ENCODE measurements at places on chromosomes 16 and 17.

GRCh38 chr17:3911271-3912053 lies 4.8 kb downstream of the P2RX1 start:
- DNase-seq: no peak
- H3K27ac ChIP-seq: no peak overlapping the region
- H3K27me3 ChIP-seq: no peaks in the 10 kb centered on the region
- no peaks in the 10 kb centered on the region for H3K4me1 ChIP-seq

DNA sequence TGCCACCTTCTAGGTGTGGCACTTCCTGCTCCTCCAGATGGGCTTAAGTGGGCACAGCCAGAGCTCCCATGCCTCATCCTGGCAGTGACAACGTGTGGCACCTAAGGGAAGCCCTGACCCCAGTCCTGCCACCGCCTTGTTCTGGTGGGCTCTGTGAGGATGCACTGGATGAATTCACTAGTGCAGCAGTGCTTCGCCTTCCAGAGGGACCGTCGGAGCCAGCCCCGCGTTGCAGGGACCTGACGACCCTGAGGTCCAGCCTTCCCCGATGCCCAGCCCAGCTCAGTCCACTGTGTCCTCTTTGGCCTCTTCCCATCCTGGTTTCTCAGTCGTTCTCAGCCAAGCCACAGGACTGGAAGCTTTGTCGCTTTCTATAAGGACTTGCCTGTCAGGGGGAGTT lies 399.8 kb downstream of the SEC14L1 start:
- H3K4me3 ChIP-seq: no peak overlapping the region
- H3K36me3 ChIP-seq: no peaks in the 10 kb centered on the region
- no peaks in the 10 kb centered on the region for H3K4me1 ChIP-seq
- no peaks in the 10 kb centered on the region for H3K27me3 ChIP-seq
- no peak for DNase-seq
- H3K27ac ChIP-seq: no peak overlapping the region

DNA sequence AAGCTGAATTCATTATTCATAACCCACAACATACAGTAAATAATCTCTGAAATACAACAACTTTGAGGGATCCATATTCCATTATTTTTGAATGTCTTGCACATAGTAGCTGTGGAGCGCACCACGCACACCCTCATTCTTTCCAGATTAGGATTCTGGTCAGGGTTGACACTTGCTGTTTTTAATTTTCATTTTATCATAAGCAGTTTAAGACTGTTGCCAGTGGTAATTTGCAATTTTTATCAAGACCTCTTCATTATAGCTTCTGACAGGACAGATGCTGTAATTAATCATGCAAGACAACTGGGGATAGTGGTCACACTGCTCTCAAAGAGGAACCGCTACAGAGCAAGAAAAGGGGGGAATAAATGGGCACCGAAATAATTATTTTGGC lies 109.7 kb downstream of the TOX3 start:
- H3K36me3 ChIP-seq: no peaks in the 10 kb centered on the region
- H3K4me1 ChIP-seq: no peaks in the 10 kb centered on the region
- H3K4me3 ChIP-seq: no peak overlapping the region

DNA sequence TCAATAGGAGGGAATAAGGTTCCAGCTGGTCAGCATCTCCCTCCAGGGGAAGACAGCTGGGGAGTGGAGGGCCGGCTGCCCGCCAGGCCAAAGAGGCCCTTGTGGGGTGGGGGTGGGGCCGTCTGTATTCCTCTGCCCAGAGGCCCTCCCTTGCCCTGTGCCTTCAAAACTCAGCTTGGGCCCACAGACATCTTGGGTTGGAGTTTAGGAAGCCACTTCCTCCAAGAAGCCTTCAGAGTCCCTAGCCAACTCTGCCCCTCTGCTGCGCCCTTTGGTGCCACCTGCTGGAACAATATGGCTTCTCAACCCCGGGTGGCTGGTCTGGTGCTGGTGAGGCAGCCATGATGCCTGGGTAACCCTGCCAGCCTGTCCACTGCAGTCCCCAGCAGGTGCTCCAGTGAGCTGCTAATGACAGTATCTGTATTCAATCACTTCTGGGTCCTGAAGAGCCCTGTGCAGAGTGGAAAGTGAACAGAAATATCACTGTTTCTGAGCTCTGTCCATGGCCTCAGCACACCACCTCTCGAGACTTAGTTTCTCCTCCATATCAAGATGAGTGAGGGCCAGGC lies 16.7 kb downstream of the HSD11B2 start:
- no peak overlapping the region for H3K4me3 ChIP-seq
- no peaks in the 10 kb centered on the region for H3K27me3 ChIP-seq
- H3K27ac ChIP-seq: no peak overlapping the region
- H3K4me1 ChIP-seq: no peaks in the 10 kb centered on the region
- H3K36me3 ChIP-seq: peaks cover 2% of the 10 kb centered on the region
- DNase-seq: no peak

- no peak overlapping the region for H3K27ac ChIP-seq
- H3K27me3 ChIP-seq: peaks cover 1% of the 10 kb centered on the region
- DNase-seq: no peak
- H3K4me3 ChIP-seq: no peak overlapping the region
- no peaks in the 10 kb centered on the region for H3K36me3 ChIP-seq
- H3K4me1 ChIP-seq: no peaks in the 10 kb centered on the region
These were observed 14.9 kb downstream of the SOX9 start for GRCh38 chr17:72135546-72136325.

DNA sequence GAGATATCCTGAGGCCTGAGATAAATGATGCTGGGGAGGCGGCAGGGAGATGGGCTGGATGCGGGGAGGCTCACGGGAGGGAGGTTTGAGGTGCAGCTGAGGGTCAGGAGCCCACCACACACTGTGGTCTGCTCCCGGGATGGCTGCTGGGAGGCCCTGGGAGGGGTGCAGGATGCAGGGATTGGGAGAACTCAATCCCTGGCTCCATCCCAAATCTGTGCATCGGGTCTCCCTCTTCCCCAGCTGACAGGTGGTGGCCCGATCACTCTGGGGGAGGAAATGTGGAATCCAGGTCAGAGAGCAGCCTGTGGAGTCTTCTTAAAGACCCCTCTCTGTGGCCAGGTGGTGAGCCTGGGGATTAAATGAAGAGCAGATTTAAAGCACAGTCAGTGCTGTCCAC lies 12.0 kb downstream of the PHB1 start:
- peaks cover 11% of the 10 kb centered on the region for H3K36me3 ChIP-seq
- H3K4me3 ChIP-seq: no peak overlapping the region
- no peak overlapping the region for H3K27ac ChIP-seq
- DNase-seq: peak; percentile 32
- H3K4me1 ChIP-seq: no peaks in the 10 kb centered on the region
- no peaks in the 10 kb centered on the region for H3K27me3 ChIP-seq

- H3K27me3 ChIP-seq: no peaks in the 10 kb centered on the region
- H3K27ac ChIP-seq: no peak overlapping the region
- H3K36me3 ChIP-seq: no peaks in the 10 kb centered on the region
- DNase-seq: no peak
- no peaks in the 10 kb centered on the region for H3K4me1 ChIP-seq
These were observed 56.8 kb downstream of the TMEM114 start for GRCh38 chr16:8533509-8533908.

DNA sequence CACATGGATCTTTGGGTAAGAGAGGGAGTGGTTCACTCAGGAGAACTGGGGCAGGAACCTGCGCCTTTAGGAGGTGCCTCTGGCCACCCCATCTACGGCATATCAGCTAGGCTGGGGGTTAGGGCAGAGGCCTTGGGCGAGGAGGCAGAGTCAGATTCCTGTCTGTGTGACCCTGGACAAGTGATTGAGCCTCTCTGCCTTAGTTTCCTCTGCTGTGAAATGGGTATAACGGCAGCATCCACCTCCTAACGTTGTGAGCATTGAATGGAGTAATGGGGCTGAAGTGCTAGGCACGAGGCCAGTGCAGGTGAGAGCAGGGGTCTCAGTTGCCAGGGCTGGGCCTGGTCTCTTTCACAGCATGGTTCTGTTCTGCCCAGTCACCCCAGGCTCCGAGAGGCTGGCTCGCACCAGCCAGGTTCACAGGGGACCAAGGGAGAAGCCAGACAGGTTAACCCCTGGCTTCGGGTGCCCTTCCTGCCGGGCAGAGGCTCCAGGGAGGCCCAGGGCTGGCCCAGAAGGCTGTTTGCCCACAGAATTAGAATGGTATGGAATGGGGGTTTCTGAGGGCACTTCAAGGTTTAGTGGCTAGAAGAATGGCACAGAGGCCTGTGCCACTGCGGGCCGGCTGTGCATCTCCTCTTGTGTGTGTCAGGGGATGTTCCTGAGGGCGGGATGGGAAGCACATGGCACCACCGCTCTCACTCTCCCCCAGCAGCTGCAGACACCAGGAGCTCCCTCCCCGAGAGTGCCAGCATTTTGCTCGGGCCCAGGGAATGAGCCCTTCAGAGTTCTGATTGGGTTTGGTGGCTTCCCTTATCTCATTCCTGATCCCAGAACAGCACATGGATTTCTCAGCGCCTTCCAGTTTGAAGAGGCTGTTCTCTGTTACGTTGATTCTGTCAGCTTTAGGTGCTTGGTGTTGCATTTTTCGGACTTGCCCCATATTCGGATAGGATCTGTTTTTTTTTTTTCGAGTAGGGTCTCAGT lies 23.8 kb downstream of the UNC13D start:
- H3K4me1 ChIP-seq: no peaks in the 10 kb centered on the region
- H3K4me3 ChIP-seq: no peak overlapping the region
- H3K36me3 ChIP-seq: no peaks in the 10 kb centered on the region
- no peaks in the 10 kb centered on the region for H3K27me3 ChIP-seq
- H3K27ac ChIP-seq: no peak overlapping the region

GRCh38 chr17:55895112-55895759 lies 144.4 kb downstream of the PCTP start:
- no peaks in the 10 kb centered on the region for H3K4me1 ChIP-seq
- H3K27me3 ChIP-seq: no peaks in the 10 kb centered on the region
- no peak for DNase-seq
- no peak overlapping the region for H3K27ac ChIP-seq

GRCh38 chr17:82923366-82924113 lies 83.7 kb upstream of the ZNF750 start:
- H3K27ac ChIP-seq: no peak overlapping the region
- no peaks in the 10 kb centered on the region for H3K36me3 ChIP-seq
- H3K27me3 ChIP-seq: no peaks in the 10 kb centered on the region
- no peaks in the 10 kb centered on the region for H3K4me1 ChIP-seq
- no peak overlapping the region for H3K4me3 ChIP-seq

- no peaks in the 10 kb centered on the region for H3K36me3 ChIP-seq
- H3K27ac ChIP-seq: no peak overlapping the region
- H3K4me1 ChIP-seq: no peaks in the 10 kb centered on the region
- DNase-seq: peak; percentile 47
- H3K4me3 ChIP-seq: no peak overlapping the region
- no peaks in the 10 kb centered on the region for H3K27me3 ChIP-seq
These were observed 2.4 kb downstream of the EFNB3 start for GRCh38 chr17:7707446-7707845.

DNA sequence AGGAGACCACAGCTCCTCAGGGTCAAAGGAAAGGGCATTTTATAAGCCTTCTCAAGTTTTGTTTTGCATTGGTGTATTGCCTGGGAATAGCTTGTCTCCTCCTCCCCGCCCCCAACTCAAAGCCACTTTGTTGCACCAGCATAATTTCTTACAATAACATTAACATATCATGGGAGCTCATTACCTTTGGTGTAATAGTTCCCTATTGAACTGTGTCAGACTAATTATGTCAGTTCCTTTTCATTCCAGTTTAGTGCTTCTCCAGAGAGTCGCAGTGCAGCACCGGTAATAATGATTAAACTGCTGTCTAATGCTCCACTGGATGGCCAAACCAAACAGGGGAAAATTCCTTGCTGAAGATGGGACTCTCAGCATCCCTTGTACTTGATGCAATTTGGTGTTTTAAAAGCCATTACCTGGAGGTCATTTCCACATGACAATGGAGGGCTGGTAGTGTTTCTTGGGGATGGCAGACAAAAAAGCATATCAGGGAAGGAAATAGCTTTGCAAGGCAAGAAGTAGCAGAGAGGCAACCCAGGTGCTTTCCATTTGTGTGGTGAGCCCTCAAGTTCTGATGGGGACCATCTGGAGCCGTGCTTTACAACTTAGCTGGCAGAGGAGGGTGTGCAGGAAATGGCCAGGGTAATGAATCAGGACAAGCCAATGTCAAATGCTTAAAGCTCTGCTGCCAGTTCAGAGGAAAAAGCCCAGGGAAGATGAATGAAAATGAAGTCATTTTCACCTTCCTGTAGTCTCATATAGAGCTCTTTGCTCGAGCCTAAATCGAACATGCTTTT lies 91.5 kb upstream of the NLRP1 start:
- H3K36me3 ChIP-seq: no peaks in the 10 kb centered on the region
- no peak overlapping the region for H3K27ac ChIP-seq

DNA sequence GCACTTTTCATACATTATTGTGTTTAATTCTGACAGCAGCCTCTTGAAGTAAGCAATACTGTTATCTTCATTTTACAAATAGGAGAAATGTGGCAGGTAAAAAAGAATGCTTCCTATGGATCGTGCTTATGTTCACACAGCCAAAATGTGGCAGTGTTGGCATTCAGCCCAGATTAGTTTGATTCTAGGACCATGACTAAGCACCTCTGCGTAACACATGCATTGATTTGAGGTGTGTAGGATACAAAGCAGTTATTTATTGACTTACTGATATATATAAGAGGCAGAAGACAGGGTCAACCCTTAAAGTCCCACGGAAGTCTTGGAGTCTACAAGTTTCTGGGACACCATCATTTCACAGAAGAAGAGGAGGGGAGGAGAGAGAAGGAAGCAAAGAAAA lies 1144.4 kb upstream of the GOT2 start:
- no peaks in the 10 kb centered on the region for H3K27me3 ChIP-seq
- H3K27ac ChIP-seq: no peak overlapping the region
- DNase-seq: no peak
- H3K4me1 ChIP-seq: no peaks in the 10 kb centered on the region
- H3K36me3 ChIP-seq: no peaks in the 10 kb centered on the region
- no peak overlapping the region for H3K4me3 ChIP-seq

DNA sequence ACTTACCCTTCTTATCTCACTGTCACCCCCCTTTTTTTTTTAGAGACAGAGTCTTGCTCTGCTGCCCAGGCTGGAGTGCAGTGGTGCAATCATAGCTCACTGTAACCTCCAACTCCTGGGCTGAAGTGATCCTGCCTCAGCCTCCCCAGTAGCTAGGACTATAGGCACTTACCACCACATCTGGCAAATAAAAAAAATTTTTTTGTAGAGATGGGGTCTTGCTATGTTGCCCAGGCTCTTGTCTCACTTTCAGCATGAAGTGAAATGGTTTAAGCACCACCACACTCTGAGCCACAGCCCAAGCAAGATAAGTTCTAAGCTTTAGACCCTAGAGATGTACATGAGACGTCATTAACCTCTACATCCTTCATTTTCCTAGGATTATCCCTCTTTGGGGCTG lies 34.5 kb upstream of the EFCAB13 start:
- no peak for DNase-seq
- H3K27ac ChIP-seq: peak overlapping the region; percentile 8
- H3K27me3 ChIP-seq: no peaks in the 10 kb centered on the region
- no peaks in the 10 kb centered on the region for H3K4me1 ChIP-seq
- H3K4me3 ChIP-seq: no peak overlapping the region

Measured in aorta (tissue), 5 donors.